ENCODE measurements at places on chromosomes 1 and 21.

GRCh38 chr1:173393659-173394000 is 83.5 kb upstream of the PRDX6 start:
- no peak for DNase-seq

DNA sequence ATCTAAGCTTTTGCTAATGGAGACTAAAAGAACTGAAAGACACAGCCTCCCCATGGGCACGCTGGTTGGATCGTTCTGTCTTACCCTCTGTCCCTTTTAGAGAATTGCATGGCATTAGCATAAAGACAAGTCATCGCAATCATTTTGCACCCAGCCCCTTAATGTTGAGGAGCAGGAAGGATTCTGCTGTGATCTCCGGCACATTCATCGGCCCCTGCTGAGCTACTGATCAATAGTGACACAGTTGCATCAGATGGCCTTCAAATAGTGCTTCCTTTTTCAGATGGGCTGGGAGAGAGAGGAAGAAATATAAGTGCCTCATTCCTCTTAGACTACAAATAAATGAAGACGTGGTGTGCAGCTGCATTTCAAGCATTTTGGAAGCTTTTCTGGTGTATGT is 75.4 kb downstream of the NOS1AP start:
- DNase-seq, result no peak

DNA sequence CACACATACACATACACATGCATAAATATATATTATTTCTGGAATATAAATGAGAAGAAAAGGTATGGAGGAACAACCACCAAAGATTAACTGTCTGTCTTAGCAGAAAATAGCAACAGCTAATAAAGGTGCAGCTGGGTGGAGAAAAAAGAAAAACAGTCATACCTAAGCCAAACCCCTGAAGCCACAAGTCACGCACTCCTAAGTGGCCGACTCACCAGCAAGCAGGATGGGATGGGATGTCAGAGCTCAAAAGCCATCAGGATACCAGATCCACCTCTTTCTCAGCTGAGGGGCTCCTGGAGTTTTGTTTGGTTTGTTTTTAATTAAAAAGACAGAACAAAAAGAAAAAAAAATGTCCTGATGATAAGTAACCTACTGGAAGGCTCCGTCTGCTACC is 64.7 kb upstream of the HIVEP3 start:
- DNase-seq, result no peak

- no peak for DNase-seq
Observed at GRCh38 chr1:21935393-21935804, 1.7 kb downstream of the HSPG2 start.

- no peak for DNase-seq
Observed at GRCh38 chr1:213986020-213986924, 1.5 kb upstream of the PROX1 start.

DNA sequence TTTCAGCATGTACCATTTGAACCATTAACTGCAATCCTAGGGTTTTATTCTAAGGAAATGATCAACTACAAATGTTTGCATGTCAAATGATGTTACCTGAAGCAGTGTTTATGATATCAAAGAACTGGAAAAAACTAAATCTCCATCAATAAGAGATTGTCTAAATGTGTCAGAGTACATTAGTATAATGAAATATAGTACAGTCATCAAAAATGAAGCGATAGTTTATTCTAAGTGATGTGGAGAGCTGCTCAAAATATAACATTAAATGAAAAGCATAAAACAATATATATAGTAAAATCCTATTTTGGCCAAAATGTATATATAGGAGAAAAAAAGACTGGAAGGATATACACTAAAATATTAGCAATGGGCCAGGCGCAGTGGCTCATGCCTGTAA is 24.0 kb downstream of the AKNAD1 start:
- no peak for DNase-seq

GRCh38 chr21:42219606-42220137 is 732 bp downstream of the ABCG1 start:
- peak; percentile 53 for DNase-seq

- DNase-seq, result peak; percentile 29
Observed at GRCh38 chr1:54280651-54281050, 80.7 kb downstream of the MRPL37 start.

GRCh38 chr1:10117865-10118264 is 85.1 kb downstream of the UBE4B start:
- no peak for DNase-seq

- peak; percentile 62 for DNase-seq
Observed at GRCh38 chr1:20248971-20249612, 41.6 kb upstream of the VWA5B1 start.

DNA sequence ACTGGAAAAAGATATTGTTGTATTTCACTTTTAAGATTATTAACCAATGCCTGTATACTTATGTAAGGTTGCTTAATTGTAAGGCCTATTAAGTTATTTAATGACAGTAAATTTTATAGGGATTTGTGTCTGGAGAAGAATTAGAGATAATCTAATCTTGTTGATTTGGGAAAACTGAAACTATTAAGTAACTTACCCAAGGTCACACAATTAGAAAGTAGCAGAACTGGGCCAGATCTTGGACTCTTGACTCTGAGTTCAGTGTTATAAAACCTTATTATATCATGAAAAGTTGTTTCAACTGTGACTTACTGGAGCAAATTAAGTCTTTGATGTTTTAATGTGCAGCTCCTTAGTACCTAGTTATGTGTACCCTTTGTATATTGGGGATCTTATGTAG is 38.5 kb downstream of the CAMTA1 start:
- DNase-seq, result no peak

DNA sequence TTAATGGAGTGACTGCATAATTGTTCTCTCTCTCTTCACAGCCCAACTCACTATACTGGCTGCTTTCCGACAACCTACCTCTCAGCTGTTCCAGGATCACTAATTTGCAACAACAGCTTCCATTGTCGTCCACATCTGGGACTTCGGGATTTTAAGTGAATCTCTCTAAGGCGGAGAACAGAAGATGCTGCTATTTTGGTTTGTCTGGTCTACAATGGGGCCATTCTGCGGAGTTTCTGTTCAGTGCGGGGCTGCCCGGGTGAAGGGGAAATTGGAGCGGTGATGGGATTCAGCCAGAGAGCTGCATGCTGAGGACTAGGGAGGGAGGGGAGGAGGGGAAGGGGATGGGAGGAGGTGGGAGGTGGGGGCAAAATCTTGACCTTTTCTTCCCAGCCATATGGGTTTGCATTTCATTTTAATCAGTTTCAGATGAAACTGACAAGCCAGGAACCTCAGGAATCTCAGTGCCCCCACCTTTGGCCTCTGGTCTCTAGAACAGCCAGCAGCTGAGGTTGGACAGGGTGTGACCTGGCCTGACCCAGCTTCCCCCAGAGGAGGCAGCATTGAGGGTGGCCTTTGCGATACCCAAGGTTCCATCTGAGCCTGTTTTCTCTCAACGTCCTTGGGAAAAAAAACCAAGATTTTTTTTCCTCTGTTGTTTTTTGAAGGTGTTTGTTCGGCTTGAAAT is 6.9 kb upstream of the SRP9 start:
- DNase-seq, result no peak

All from stimulated activated CD4-positive, alpha-beta T cell treated with anti-CD3 and anti-CD28 coated beads, Interleukin-15, amount 100 ng/mL, for 24 hours (primary cell).